ENCODE measurements at places on chromosomes 2 and 18.

- no peak for DNase-seq
These were observed 28.5 kb upstream of the ALPP start for GRCh38 chr2:232349946-232350635.

DNA sequence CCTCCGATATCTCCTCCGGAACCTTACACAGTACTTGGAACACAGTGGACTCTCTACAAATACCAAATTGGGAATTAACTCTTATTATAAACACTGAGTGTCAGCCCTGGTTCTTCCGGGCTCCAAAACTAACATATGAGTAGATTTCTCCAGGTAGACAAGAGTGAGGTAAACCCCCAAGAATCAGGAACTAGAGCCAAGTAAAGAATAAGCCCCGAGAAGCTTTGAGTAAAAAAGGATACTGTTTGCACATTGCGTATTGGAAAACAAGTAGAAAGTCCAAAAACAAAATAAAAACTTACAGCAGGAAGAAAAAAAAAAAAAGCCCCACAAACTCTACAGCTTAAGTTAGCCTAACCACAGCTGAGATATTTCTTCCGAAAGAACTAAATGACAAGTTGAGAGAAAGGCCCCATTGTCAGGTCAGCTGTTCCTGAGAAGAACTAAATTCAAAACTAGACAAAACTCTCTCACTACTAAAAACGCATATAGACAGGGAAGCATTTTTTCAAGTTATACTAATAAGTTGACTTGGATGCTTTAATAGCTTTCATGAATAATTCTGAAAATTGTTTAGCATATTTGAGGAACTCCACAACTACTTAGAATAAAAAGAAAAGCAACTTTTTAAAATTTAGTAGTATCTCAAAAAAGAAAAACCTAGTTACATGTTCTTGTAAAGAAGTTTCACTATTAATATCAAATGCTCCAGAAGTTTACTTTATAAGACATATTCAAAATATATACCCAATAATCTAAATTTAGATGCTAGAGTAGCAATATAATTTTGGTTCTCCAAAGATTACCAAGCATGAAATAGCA is 4.3 kb upstream of the HAAO start:
- DNase-seq = no peak

- DNase-seq = no peak
These were observed 18.9 kb downstream of the STON1 start for GRCh38 chr2:48548840-48549239.

GRCh38 chr2:204790076-204790475 is 244.8 kb downstream of the PARD3B start:
- DNase-seq = no peak

DNA sequence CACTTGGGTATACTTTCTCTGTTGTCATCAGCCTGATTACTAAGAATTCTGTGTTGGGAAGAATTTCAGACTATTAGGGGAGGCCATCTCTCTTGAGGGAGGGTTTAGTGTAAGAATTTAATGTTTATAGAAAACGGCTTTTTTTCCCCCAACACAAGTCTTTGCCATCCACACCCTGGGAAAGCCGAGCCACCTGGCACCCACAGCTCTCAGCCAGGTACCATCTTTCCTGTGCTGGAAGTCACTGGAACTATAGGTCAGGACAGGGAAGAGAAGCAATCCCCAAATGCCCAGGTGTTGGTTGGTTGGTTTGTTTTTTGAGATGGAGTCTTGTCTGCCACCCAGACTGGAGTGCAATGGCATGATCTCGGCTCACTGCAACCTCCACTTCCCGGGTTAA is 155.1 kb downstream of the SMAD7 start:
- DNase-seq = no peak

GRCh38 chr2:156841321-156841720 is 405.1 kb downstream of the GPD2 start:
- no peak for DNase-seq

- no peak for DNase-seq
These were observed 227.3 kb upstream of the RAB12 start for GRCh38 chr18:8381821-8382459.

- peak; percentile 98 for DNase-seq
These were observed 19.4 kb downstream of the CENPA start for GRCh38 chr2:26805241-26805676.

- no peak for DNase-seq
These were observed 309.3 kb upstream of the LRRTM4 start for GRCh38 chr2:77831471-77831870.

- DNase-seq = no peak
These were observed 1599.7 kb upstream of the ZEB2 start for GRCh38 chr2:146119586-146119985.

DNA sequence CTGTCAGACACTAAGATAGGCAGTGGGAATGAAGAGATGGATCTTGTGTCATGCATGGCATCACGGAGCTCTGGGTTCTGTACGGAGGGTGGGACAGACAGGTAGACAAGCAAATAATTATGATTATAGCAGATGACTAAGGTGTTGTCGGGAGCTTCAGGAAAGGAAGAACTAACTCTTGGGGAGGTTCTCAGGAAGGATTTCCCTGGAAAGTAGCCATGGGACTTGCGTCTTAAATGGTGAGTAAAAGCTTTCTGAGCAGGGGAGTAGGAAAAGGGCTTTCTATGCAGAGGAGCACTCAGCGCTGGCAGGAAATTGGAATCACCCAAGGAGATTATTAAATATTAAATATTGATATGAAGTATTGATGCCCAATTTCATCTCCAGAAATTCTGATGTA is 35.5 kb downstream of the ATOH8 start:
- DNase-seq = no peak

- no peak for DNase-seq
These were observed 154.5 kb downstream of the ZFP36L2 start for GRCh38 chr2:43071599-43072550.

GRCh38 chr2:196125596-196125995 is 45.8 kb downstream of the STK17B start:
- no peak for DNase-seq

DNA sequence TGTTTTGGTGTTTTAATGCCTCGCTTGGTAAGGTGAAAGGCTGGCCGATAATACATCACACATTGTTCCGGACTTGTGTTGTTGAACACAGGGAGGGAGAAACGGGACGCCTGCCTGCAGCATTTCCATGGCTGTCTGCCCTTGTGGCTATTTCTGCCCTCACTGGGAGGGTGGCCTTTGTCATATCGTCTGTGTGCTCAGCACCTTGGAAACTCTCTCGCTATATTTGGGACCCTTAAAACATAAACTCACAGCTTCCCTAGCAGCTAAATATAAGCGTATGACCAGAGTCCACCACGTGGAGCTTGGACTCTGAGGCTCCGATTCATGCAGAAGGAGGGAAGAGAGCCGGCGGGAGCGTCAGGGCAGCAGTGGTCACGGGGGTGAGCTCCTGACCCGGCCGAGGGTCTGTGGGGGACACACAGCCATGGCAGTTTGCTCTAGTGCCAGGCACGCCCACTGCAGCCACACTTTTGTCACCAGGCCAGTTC is 111.7 kb downstream of the SH3BP4 start:
- DNase-seq = no peak

DNA sequence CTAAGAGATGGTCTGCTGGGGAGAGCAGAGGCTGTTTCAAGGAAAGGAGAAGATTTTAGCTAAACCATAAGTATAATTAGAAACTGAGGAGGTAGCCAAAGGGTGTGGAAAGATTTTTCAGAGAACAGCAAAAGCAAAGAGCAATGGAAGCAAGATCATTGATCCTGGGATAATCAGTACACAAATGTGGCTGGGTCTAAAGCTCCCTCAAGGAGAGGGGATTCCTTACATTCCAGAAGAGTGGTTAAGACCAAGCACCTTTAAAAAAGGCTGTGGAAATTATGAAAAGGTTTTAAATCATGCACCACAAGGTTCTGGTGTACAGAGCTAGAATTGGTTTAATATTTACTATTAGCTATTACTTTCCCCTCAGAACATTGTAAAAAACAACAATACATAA is 246.0 kb upstream of the UBE2E3 start:
- no peak for DNase-seq

DNA sequence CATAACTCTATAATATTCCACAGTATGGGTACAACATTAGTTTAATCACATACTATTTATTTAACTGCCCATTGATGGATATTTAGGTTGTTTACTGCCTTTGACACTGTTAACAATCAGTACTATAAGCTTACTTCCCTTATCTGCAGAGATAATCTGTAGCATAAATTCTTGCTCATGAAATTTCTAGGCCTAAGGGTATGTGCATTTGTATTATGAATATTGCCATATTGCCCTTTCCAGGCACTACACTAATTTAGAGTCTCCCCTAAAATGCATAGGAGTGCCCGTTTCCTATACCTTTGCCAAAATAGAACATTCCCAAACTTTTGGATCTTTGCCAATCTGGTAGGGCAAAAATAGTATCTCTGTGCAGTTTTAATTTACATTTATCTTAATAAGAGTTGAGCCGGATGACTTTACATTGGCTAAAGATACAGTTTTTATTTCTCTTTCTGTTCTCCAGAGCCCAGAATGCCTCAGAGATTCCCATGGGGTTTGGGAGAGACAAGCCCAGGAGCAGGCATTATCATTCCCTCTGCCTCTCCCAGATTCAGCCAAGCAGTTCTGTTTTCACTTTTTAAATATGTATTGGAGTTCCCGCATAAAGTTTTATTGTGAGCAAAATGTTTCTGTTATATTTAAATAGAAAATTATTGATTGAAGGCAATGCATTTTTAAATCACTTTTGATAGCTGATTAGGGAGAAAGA is 102.8 kb downstream of the CAPN13 start:
- DNase-seq = no peak

GRCh38 chr2:100017633-100018032 is 124.8 kb downstream of the AFF3 start:
- no peak for DNase-seq

GRCh38 chr18:35491700-35492077 is 6.1 kb downstream of the INO80C start:
- DNase-seq = no peak

GRCh38 chr18:741931-742512 is 29.6 kb upstream of the ENOSF1 start:
- peak; percentile 62 for DNase-seq

DNA sequence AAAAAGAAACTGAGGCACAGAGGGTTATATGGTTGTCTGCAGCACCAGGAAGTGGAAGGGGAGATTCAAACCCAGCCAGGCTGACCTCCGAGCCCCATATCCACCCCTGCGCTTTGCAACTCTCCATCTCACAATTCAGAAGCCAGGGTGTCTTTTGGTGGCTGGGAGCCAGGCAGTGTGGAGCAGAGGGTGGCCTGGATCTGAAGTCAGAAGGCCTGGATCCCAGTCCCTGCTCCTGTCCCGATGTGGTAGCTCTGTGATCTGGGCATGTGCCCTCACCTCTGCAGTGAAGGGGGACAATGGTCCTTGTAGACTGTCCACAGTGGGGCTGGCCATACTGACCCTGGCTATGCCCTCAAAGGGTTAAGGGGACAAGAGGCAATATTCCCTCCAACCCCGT is 57.0 kb downstream of the CIB4 start:
- no peak for DNase-seq

- DNase-seq = no peak
These were observed 13.2 kb upstream of the DES start for GRCh38 chr2:219404954-219405353.

DNA sequence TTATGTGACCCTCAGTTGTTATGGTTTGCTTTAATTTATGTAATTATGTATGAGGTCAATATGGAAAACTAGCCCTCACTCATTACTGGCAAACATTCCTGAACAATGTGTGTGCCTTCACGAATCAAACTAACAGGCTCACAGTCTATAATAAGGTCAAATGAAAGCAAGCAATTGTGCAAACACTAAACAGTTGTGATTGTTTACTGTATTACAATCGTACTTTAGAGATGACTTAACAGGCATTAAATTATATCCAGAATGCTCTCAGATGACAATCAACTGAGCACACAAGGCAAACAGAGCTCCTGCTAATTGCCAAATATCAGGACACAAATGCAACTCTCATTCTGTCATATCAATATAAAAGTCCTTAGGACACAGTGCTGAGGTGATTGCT is 29.5 kb downstream of the COL5A2 start:
- peak; percentile 73 for DNase-seq

GRCh38 chr2:5190023-5190422 is 502.2 kb upstream of the SOX11 start:
- no peak for DNase-seq

DNA sequence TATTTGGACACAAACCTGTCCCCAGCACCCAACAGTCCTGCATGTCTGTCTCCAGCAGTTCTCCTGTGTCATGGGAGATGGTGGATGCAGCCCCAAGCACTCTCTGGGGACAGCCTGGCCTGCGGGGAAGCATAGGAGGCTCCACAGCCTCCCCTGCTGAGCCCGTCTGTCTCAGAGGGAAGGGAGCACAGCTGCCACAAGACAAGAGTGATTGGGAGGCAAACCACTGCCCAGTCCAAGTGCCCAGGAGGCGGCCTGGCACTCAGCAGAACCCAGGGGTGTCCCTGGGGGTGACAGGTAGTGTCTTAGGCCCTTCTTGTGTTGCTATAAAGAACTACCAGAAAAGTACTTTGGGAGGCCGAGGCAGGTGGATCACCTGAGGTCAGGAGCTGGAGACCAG is 211.2 kb upstream of the MYT1L start:
- DNase-seq = no peak

- DNase-seq = no peak
These were observed 4.9 kb downstream of the GPR35 start for GRCh38 chr2:240629968-240630770.

DNA sequence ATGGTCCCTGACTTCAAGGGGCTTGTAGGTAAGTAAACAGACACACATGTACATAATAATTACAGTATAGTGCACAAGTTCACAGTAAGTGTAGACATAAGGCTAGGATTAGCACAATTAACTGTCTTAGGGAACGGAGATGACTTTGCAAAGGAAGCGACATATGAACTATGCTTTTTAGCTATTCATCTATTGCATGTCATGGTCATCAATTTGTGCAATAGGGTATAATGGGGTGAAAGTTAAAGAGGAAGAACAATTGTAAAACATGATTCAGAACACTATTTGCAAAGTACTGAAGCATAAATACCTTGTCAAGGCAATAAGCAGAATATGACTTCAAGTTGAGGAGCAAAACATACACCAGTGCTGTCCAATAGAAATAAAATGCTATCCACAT is 112.3 kb upstream of the SLC8A1 start:
- DNase-seq = no peak

DNA sequence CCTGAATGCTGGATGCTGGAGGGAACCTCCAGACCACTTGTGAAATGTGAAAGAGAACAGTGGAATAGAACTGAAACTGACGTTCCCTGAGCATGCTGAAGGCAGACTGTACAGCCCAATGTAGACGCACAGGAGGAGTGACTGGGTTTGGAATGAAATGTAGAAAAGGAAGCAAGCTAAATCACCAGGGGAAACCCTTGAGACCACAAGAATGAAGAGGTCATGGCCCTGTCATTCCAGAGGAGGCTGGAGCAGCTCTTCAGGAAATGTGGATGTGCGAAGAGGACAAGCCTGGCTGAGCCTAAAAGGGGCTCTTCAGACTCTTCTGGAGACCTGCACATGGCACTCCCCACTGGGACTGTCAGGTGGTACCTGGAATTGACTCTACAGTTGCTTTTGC is 118.5 kb upstream of the ALPP start:
- peak; percentile 91 for DNase-seq

- DNase-seq = no peak
These were observed 105.4 kb upstream of the SCN1A start for GRCh38 chr2:166233244-166233643.

GRCh38 chr2:45820048-45820447 is 168.6 kb downstream of the PRKCE start:
- DNase-seq = no peak

- DNase-seq = no peak
These were observed 3.7 kb downstream of the FASTKD1 start for GRCh38 chr2:169569948-169570347.

All from ELR (cell line).